ENCODE measurements at places on chromosomes 16 and 17.

DNA sequence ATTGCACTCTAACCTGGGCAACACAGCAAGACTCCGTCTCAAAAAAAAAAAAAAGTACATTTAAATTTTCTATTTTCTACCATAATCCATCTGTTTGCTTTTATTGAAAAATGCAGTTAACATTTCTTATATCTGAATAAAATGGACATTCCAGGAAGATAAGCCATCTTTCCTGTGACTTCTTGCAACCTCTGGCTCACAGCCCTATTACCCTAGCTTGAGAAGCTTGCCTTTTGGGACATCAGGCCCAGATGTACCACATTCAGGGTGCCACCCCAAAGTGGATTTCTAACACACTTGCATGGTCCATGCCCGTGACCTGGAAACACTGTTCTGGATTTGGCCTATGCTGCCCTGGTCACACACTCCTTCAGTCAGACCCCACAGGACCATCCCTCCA, 30.1 kb upstream of the DDX52 start:
- DNase-seq, result no peak

DNA sequence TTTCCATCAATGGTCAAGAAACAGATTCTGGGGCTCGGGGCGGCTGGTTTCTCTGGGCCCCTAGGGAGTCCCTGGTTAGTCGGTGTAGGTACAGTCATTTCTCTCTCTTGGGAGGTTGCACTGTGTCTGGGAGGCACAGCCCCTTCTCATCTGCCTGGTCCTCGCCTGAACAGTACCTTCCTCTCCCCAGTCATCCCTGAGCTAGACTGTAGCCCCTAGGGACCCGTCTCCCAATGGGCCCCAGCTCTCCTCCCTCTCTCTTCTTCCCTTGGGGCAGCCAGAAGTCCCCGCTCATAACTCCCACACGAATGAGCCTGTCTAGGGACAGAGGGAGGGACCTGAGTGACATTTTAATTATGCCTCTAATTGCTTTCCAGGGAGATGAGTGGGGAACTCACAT, 20.2 kb upstream of the CPSF4L start:
- no peak for DNase-seq

- DNase-seq, result no peak
These were observed 320.8 kb downstream of the XYLT1 start for GRCh38 chr16:17149904-17150483.

DNA sequence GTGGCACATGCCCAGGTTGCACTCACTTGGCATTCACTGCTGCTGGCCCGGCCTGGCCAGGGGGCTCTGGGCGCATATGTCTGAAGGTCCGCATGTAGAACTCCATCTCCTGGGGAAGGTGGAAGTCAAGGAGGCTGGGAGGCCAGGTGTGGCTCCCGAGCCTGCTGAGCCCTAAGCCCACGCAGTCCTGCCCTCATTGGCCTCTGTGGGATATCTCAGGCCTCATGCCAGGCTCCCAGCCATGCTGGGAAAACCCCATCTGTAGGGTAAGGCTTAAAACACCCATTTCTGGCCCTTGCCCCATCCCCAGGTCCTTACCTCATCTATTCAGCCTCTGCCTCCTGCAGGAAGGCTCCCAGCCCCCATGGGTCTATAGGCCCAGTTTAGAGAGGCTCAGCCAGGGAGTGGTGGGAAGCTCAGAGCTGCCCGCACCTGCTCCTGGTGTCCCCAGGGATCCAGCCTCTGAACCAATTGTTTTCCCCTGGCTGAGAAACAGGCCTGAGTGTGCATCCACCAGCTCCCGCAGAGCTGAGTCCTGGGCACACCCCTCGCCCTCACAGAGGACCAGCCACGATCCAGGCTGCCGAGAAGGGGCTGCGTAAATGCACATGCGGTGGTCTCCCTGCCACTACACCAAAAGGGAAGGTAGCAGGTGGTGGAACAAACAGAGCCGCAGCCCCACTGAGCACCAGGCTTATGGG, 2.3 kb upstream of the TPPP3 start:
- no peak for DNase-seq

DNA sequence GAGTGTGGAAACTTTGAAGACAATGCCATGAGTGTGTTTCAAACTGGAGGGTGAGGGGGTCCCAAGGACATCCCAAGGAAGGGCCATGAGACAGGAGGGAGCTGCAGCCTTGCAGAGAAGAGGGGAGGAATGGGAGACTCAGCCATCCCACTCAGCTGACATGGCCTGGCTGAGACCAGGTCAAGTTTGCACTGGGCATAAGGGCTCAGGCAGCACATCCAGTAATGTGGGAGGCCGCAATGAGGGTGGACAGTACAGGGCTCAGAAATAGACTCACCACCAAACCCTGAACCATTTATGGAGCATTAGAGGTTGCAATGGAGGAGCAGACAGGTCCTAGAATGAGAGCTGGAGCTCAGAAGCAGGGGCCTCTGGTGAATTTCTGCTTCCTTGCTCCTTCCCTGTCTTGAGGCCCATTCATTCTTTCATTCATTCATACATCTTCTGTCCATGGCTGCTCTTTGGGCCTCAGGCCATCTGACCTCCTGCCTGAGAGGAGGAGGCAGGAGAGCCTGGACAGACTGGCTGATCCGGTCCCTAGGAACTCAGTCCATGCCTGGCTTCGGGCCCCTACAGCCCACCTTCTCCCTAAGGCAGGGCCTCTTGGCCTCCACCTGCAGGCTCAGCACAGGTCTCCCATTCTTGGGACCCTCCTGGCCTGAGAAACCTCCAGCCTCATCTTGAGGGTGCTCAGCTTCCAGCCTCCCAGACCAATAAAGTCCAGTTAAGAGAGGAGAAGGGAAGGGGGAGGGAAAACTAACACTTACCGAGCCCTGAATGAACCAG, 70.5 kb upstream of the CDH5 start:
- DNase-seq, result no peak
